ENCODE measurements at places on chromosomes 1 and 21.

GRCh38 chr1:89786628-89787214 is 34.1 kb upstream of the LRRC8D start:
- DNase-seq = no peak

- DNase-seq = peak; percentile 77
Measured at GRCh38 chr1:55064861-55065263, 25.5 kb downstream of the PCSK9 start.

DNA sequence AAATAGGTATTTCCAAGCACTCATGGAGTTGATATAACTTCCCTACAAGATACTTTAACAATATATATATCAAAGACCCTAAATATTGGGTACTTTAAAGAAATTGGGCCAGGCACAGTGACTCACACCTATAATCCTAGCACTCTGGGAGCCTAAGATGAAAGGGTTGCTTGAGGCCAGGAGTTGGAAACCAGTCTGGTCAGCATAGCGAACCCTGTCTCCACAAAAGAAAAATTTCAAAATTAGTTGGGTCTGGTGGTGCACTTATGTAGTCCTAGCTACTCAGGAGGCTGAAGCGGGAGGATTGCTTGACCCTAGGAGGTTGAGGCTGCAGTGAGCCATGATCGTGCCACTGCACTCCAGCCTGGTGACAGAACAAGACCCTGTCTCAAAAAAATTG is 393.9 kb upstream of the DEPDC1 start:
- no peak for DNase-seq

GRCh38 chr1:19342894-19343616 is 30.9 kb downstream of the SLC66A1 start:
- DNase-seq = no peak

GRCh38 chr1:47978486-47978885 is 18.7 kb downstream of the TRABD2B start:
- no peak for DNase-seq

DNA sequence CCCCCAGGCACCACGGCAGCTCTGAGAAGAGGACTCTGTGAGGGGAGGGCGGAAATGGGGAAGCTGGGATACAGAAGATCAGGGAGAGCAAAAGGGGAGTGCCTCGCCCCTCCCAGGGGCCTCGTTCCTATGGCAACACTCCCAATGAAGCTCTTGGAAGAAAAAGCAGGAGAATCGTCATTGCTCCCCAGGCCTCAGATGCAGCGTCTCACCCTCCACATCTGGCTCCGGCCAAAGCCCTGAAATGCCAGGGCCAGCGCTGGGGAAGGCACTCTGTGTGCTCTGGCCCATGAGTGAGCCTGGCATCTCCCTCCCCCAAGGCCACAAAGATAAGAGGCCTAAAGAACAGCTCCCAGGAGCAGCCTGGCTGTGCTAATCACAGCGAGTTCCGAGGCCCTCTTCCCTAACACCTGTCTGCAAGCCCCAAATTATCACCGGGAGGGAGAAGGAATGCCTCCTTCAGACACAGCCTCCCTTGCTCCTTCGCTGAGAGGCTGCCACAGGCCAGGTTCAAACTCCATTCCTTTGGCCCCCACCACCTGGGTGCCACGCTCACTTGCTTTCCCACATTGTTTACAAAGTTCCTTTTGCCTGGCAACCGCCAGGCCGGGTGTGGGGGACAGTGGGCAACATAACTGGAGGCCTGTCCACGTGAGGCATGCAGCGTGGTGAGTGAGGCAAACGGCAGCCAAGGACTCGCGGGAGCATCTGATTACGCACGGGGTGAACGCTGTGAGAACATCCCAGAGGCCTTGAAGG is 27.8 kb downstream of the ECE1 start:
- peak; percentile 96 for DNase-seq

- no peak for DNase-seq
Measured at GRCh38 chr1:111894497-111894896, 95.0 kb downstream of the KCND3 start.

GRCh38 chr21:32240851-32241687 is 37.8 kb downstream of the MIS18A start:
- no peak for DNase-seq

GRCh38 chr1:168121401-168122011 is 15.2 kb downstream of the GPR161 start:
- peak; percentile 91 for DNase-seq

DNA sequence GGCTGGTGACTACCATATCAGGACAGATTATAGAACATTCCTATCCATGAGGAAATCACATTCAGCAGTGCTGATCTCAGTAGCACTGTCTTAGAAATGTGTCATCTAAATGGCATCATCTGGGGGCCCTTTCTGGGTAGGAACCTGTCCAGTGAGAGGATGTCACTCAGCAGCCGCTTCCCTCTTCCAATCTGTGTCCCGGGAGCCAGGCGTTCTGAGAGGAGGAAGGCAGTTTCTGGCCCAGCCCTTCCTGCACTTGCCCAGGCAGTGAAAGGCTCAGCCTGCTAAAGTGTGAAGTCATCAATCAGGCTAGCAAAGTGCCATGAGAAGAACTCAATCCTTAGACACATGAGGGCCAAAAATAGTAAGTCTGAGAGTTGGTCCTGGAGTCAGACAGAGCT is 25.6 kb downstream of the RAB4A start:
- no peak for DNase-seq

- no peak for DNase-seq
Measured at GRCh38 chr1:184146202-184146601, 94.7 kb downstream of the TSEN15 start.

- DNase-seq = no peak
Measured at GRCh38 chr1:232891071-232891470, 59.3 kb upstream of the NTPCR start.

GRCh38 chr21:16418226-16418625 is 688.4 kb downstream of the USP25 start:
- DNase-seq = no peak

- DNase-seq = no peak
Measured at GRCh38 chr1:119981986-119982815, 85.9 kb upstream of the ADAM30 start.

DNA sequence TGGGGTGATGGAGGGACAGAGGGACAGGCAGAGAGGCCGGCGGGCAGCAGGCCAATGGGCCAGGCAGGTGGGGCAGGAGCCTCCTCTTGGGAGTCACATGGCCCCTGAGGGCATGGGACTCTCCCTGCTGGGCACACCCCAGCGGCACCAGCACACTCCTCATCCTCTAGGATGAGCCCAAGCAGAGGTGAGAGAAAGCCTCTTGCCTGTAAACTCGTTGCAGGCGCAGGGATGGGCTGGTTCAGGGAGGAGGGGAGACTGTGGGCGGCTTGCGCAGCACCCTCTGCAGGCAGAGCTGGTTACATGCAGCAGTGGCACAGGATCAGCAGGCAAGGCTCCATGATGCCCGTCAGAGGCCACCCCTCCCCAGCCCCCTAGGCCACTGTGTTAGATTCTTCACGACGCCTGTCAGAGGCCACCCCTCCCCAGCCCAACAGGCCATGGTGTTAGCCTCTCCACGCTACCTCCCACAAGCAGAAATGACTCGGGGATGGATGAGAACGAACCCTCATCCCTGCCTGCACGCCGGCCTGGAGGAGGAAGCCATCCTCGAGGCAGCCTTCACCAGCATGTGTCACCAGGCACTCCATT is 209.7 kb upstream of the VAMP3 start:
- peak; percentile 44 for DNase-seq

- DNase-seq = no peak
Measured at GRCh38 chr1:64912191-64912590, 54.2 kb downstream of the JAK1 start.

DNA sequence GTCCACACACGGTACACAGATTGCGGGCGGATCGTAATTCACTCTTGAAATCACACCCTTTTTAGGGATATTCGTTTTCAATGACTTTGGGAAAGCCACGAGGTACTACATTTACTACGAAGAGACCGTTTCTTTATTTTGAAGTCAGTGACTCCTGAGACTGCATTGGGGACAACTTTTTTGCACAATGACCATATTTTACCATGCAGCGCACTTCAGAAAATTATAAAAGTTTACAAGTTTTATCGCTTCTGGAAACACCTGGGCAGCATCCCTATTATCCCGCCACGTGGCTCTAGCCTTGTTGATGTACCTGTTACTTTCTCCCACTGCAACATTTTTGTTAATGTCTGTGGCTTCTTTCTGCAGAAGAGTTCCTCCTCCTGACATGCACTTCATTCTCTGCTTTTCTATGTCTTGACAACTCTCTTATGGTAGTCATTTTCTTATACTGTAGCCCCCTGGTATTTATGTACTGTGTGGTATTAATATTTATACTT is 1.3 kb upstream of the AKT3 start:
- no peak for DNase-seq

GRCh38 chr1:215003686-215004085 is 78.9 kb upstream of the KCNK2 start:
- no peak for DNase-seq

DNA sequence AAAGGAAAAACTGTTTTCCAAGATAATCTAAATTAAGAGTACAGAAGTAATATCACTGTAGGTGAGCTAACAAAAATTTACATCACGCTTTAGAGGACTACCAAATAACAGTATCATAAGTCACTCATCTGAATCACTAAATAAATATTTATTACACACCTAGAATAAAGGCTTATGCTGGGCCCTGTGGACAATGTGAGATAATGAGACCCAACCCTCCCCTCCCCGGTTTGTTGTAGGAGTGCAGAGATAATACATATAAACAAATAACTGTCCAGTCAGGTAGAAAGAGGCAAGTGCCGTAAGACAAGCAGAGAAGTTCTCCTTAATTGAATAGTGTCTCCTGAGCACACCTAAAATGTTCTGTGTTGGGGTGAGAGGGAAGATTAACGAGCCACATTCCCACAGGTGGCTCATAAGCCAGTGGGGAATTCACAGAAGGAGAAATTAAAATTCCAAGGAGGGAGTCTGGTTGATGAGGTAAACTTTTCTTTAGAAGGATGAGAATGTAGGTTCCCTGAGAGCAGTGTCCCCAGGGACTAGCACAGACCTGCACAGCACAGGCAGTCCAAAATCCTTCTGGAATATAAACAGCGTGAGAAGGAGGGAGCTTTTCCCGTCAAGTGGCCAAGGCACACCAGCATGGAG is 241.4 kb downstream of the NFIA start:
- DNase-seq = no peak

- no peak for DNase-seq
Measured at GRCh38 chr1:184052750-184053149, 1.2 kb downstream of the TSEN15 start.

DNA sequence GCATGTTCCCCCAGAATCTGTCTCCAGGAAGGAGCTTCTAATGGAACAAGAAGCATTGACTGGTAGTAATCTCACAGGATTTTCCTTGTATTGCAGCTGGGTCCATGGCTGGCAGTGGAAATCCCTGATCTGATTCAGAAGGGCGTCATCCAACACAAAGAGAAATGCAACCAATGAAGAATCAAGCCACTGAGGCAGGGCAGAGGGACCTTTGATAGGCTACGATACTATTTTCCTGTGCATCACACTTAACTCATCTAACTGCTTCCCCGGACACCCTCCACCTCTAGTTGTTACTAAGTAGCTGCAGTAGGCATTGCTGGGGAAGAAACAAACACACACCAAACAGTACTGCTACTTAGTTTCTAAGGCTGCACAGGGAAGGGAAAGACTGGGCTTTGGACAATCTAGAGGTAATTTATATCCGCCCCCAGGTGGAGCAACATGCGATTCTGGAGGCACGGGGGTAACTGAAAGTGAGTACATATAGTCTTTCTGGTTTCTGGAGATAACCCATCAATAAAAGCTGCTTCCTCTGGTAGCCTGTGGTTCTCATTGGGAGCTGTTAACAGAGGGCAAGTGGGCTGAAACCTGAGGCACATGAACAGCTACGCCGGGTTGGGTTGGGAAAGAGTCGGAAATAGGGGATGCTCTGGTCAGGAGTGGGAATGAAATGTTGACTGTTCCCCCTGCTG is 837 bp upstream of the USP21 start:
- DNase-seq = no peak

- no peak for DNase-seq
Measured at GRCh38 chr1:120133228-120133927, 42.9 kb downstream of the SEC22B start.

DNA sequence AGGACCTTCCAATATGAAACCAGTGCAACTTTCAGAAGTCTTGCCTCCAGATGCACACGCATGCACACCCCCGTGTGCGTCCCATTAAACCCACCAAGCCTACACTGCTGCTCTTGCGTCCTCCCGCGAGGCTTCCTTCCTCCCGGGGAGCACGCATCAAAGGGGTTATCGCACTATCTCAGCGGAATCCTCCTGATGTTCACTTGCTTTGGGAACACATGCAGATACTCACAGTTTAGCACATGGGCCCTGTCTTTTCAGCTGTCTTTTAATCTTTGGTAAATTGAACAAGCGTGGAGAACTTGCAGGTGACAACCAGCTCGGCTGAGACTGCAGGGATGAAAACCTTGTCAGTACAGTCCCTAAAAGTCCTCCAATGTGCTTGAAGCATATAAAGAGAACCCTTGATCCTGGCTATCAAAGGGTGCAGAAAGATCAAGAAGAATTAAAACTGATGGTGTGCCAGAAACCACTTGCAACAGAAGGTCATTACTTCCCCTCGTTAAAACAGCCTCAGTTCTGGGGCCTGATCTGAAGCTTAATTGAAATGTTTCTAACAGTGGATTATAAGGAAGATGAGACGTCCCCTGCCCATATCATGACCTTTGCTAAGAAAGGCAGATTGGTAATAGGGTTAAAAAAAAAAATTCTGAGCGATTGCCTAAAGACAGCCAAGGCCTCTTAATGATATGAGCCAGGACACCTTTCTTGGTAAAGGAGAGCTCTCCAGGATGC is 149.4 kb upstream of the LMO4 start:
- DNase-seq = no peak

DNA sequence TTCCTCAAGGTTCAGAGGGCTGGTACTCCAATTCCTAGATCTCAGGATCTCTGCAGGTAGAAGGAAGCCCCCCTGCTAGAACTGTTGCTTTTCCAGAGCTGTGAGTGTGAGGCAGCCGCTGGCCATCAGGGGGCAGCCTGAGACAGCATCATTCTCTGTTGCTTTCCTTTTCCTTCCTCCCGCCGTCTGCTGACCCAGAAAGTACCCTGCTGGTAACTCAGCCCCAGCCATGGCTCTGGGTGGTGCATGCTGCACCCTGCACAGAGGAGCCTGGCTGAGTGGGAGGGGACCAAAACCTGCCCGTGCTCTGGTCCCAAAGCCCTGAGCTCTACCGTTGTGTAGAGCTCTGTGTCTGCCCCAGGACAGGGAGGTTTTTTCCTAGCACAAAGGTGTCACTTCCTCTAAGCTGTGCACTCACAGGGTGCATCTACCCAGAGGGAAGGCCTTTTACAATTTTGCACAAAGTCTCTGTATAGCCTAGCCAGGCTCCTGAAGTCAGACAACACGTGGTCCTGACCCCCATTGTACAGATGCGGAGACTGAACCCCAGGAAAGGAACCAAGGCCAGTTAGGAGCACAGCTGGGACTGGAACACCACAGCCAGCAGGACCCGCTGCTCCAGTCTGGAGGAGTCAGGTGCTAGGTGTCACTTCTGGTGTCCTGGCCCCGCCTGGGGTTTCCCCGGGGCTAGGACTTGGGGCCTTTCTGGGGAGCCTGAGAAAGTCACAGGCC is 5.6 kb upstream of the FAM131C start:
- peak; percentile 89 for DNase-seq

GRCh38 chr1:188706742-188707141 is 1770.9 kb downstream of the BRINP3 start:
- no peak for DNase-seq
